PC-9 (cell line): ENCODE measurements at places on chromosomes 2 and 18. TPM values are rescaled to one million over a fixed set of nuclear protein-coding genes. Genes with fewer than 3 reads are reported as not detected.

- H3K4me1 ChIP-seq = no peaks in the 10 kb centered on the region
- no peaks in the 10 kb centered on the region for H3K27me3 ChIP-seq
- no peaks in the 10 kb centered on the region for H3K36me3 ChIP-seq
- no peak for DNase-seq
Observed at GRCh38 chr2:36178384-36178783, 177.2 kb upstream of the CRIM1 start.

DNA sequence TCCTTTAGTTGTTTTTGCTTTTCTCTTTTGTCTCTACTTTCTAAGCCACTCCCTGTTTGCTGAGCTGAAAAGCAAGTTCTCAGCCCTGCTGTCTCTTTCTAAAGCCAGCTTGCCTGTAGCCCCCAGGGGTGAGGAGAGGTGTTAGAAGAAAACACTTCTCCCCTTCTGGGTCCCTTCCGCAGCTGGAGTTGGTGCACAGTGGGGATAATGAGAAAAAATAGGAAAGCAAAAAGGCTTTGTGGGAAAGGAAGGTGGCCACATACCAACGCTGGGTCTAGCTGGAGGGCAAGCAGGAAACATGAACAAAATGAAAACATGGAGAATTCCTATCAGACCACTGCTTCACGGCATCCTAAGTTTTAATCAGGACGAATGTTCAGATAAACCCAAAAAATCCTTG is 15.5 kb upstream of the SLC20A1 start:
- no peak overlapping the region for H3K4me3 ChIP-seq
- no peaks in the 10 kb centered on the region for H3K27me3 ChIP-seq
- DNase-seq = no peak
- H3K27ac ChIP-seq = no peak overlapping the region
- peaks cover 69% of the 10 kb centered on the region for H3K4me1 ChIP-seq
- H3K36me3 ChIP-seq = no peaks in the 10 kb centered on the region

The SH3RF3 gene
- 4.9 and 6.1 TPM in 2 replicates for total RNA-seq

The SERPINB10 gene
- not detected in 2 replicates for total RNA-seq

DNA sequence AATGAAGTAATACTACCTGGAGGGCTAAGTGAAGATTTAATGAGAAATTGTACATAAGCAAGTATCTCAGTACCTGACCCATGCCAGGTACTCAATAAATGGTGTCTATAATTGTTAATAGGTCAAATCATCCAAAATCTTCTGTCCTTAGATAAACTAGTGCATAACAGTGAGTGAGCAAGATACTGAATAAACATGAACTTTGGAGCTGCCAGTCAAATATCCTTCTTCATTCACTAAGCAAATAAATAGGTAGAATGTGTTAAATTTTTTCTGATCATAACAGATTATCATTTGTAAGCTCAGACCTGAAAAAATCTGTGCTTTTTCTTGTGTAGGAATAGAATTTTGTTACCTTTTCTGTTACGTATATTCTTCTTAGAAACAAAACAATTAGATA is 39.6 kb downstream of the RAB3GAP1 start:
- no peaks in the 10 kb centered on the region for H3K27me3 ChIP-seq
- no peak overlapping the region for H3K4me3 ChIP-seq
- peaks cover 14% of the 10 kb centered on the region for H3K36me3 ChIP-seq
- no peaks in the 10 kb centered on the region for H3K4me1 ChIP-seq

GRCh38 chr2:41937464-41937906 is 110.3 kb upstream of the PKDCC start:
- H3K27me3 ChIP-seq = no peaks in the 10 kb centered on the region
- DNase-seq = no peak
- peak overlapping the region; percentile 87 for H3K27ac ChIP-seq
- H3K36me3 ChIP-seq = no peaks in the 10 kb centered on the region
- no peak overlapping the region for H3K4me3 ChIP-seq
- H3K4me1 ChIP-seq = peaks cover 59% of the 10 kb centered on the region

GRCh38 chr2:133791191-133791590 is 222.9 kb upstream of the NCKAP5 start:
- H3K4me3 ChIP-seq = no peak overlapping the region
- H3K27me3 ChIP-seq = no peaks in the 10 kb centered on the region; the same call in 1 of the 2 replicates
- H3K27ac ChIP-seq = no peak overlapping the region
- no peaks in the 10 kb centered on the region for H3K36me3 ChIP-seq

DNA sequence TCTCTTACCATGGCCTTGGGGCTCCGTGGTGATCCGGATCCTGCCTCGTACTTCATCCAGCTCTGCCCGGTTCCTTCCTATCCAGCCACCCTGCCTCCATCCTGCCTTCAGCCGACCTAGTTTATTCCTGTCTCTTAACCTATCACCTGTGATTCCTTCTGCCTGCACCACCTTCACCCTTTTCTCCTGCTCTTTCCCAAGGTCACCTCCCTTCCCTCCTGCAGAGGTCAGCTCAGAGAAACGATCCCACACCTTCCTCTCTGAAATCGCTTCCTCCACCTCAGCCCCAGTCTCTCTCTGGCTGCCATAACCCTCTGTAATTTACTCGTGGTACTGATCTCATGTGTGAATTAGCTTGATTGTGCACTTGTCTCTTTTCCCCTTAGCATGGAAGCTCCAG is 23.5 kb upstream of the LAPTM4A start:
- no peaks in the 10 kb centered on the region for H3K27me3 ChIP-seq
- peaks cover 53% of the 10 kb centered on the region for H3K4me1 ChIP-seq
- no peak overlapping the region for H3K27ac ChIP-seq
- H3K36me3 ChIP-seq = no peaks in the 10 kb centered on the region

GRCh38 chr2:134952608-134953007 is 34.0 kb downstream of the CCNT2 start:
- no peak overlapping the region for H3K27ac ChIP-seq
- no peak for DNase-seq
- H3K4me1 ChIP-seq = no peaks in the 10 kb centered on the region
- H3K4me3 ChIP-seq = no peak overlapping the region

DNA sequence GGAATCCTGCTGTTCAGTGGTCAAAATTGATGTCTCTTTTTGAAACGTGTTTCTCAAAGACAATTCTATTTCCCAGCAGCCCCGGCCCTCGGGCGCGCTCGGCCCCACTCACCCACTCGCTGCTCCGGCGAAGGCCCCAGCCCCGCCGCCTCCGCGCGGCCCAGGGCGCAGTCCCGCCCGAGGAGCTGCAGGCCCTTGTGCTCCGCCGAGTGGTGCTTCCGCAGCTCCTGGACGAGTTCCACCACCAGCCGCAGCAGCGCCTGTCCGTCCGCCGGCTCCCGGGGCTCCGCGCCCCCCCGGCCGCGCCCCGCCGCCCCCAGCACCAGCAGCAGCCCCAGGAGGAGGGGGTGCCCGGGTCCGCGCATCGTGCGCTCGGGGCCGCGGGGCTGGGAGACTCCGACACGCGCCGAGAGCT is 413 bp downstream of the ALKAL2 start:
- H3K27ac ChIP-seq = no peak overlapping the region
- no peak for DNase-seq
- H3K4me1 ChIP-seq = no peaks in the 10 kb centered on the region
- 0 out of 2 replicates have a peak, but pooled peaks cover 2% of the 10 kb centered on the region for H3K36me3 ChIP-seq
- H3K27me3 ChIP-seq = no peaks in the 10 kb centered on the region
- H3K4me3 ChIP-seq = no peak overlapping the region

GRCh38 chr2:205848601-205849000 is 166.3 kb downstream of the NRP2 start:
- H3K36me3 ChIP-seq = no peaks in the 10 kb centered on the region
- H3K4me3 ChIP-seq = no peak overlapping the region
- no peak overlapping the region for H3K27ac ChIP-seq
- DNase-seq = no peak

DNA sequence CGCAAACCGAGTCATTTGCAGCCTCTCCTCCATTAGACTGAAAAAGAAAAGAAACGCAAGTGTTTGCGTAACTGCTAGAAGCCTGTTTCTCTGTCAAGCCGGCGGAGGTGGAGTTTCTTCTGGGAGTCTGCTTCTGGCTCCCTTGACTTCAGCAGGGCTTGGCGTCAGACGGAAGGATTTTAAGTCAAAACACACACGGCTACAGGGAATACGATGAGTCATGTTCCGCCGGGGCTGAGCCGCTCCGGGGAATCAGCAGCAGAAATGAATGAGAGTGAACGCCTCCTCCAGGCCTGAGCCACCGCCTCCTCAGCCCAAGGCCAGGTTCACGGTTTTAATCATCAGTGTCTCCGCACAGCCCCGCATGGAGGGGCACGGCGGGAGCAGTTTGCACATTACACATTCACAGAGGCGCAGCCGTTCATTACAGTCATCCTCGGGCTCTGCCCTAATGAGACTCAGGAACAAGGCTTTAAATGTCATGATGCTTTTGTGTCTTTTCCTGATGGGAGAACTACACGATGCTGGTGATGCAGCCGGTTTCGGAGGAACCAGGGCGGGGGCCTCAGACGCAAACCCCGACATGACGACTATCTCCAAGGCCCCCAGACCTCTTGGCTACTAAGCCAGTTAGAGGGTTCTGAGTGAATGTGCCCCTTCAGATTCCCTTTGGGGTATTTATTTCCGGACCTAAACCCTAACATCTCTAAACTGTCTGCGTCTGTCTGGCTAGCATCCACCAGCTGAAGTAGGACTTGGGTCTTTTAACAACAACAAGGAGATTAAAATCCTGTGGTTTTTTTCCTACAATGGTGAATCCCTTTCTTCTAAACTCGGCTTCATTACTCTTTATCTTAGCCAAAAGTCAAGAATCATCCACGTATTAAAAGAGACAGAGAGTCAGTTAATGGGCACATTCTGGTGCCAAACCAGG is 11.1 kb upstream of the SCG2 start:
- peak overlapping the region; percentile 59 for H3K27ac ChIP-seq
- DNase-seq = peak; percentile 94
- no peaks in the 10 kb centered on the region for H3K36me3 ChIP-seq

The SPATA3 gene
- total RNA-seq = not detected in 2 replicates

GRCh38 chr18:32439241-32439640 is 31.4 kb downstream of the GAREM1 start:
- no peaks in the 10 kb centered on the region for H3K4me1 ChIP-seq
- no peak overlapping the region for H3K4me3 ChIP-seq
- no peaks in the 10 kb centered on the region for H3K27me3 ChIP-seq
- DNase-seq = no peak
- no peak overlapping the region for H3K27ac ChIP-seq

GRCh38 chr2:97870396-97870843 is 125.3 kb downstream of the TMEM131 start:
- peaks cover 52% of the 10 kb centered on the region for H3K4me1 ChIP-seq
- H3K36me3 ChIP-seq = no peaks in the 10 kb centered on the region
- peak; percentile 96 for DNase-seq
- no peaks in the 10 kb centered on the region for H3K27me3 ChIP-seq
- H3K4me3 ChIP-seq = peak overlapping the region; percentile 21; the same call in 1 of the 2 replicates

The REG3G gene
- not detected in 2 replicates for total RNA-seq

GRCh38 chr2:226607379-226607778 is 192.2 kb downstream of the IRS1 start:
- no peak overlapping the region; the same call in 1 of the 2 replicates for H3K27ac ChIP-seq
- H3K27me3 ChIP-seq = no peaks in the 10 kb centered on the region
- H3K36me3 ChIP-seq = no peaks in the 10 kb centered on the region
- H3K4me3 ChIP-seq = no peak overlapping the region
- DNase-seq = no peak

DNA sequence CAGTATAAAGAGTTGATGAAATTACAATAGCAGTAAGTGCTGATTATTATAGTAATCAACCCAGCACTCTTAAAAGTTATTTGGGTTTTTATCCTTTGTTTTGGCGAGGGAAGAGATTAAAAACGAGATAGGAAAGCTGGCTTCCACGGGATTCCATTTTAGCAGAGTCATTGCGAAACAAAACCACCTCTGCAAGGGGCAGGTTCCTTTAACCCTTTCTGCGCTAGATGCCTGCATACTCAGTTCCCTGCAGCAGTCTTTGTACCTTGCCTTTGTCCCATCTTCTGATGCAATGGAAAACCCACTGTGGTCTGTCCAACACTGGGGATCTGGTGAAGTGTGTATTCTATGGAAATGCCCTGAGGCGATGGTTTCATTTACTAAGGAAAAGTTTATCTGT is 2.7 kb downstream of the YPEL5 start:
- H3K36me3 ChIP-seq = 0 out of 2 replicates have a peak, but pooled peaks cover 9% of the 10 kb centered on the region
- no peak overlapping the region; the same call in 1 of the 2 replicates for H3K4me3 ChIP-seq
- peak; percentile 40 for DNase-seq

The L3MBTL4 gene
- not detected in 2 replicates for total RNA-seq

DNA sequence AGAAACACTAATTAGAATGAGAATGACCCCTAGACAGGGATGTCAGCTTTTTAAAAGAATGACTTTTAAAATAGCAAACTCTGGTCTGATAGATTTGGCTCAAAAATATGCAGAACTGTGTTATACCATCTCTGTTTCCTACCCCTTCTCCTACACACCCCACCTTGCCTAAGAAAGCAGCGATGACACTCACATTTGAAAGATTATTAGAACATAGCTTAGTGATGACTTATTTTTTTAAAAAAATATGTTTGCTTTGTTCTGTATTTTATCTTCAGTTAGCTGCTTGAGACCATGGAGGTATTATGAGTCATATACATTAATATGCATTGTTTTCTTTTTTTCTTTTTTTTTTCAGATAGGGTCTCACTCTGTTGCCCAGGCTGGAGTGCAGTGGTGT is 176.7 kb upstream of the TPO start:
- H3K4me3 ChIP-seq = no peak overlapping the region
- H3K4me1 ChIP-seq = no peaks in the 10 kb centered on the region
- no peaks in the 10 kb centered on the region for H3K36me3 ChIP-seq
- peaks cover 91% of the 10 kb centered on the region for H3K27me3 ChIP-seq

DNA sequence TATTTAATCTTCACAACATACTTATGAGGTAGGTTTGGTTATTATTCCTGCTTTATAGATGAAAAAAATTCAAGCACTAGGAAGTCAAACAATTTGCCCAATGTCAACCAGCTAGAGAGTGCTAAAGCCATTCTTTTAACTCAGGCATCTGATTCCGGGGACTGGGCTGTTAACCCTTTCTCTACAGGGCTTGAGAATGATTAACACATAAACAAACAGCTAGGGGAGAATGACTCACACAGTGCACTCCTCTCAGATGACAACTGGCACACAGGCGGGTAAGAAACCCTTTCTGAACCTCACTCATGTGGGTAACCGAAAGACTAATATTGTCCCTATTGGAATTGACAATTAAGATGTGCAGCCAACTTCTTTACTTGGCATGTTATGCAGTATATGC is 86.3 kb upstream of the FSHR start:
- H3K4me1 ChIP-seq = no peaks in the 10 kb centered on the region
- H3K4me3 ChIP-seq = no peak overlapping the region
- DNase-seq = no peak
- no peak overlapping the region for H3K27ac ChIP-seq
